ENCODE measurements at places on chromosomes 1 and 21. TPM values are rescaled to one million over a fixed set of nuclear protein-coding genes. Genes with fewer than 3 reads are reported as not detected.

The NCSTN gene
- polyA plus RNA-seq = 40.2 TPM

The S100A16 gene
- 98.6 TPM for polyA plus RNA-seq

The LCE3D gene
- polyA plus RNA-seq = not detected

The SNAP47 gene
- 22.9 TPM for polyA plus RNA-seq

The TACSTD2 gene
- polyA plus RNA-seq = 0.22 TPM

The LINGO4 gene
- polyA plus RNA-seq = 0.51 TPM

The THEMIS2 gene
- 7.3 TPM for polyA plus RNA-seq

The SPRR4 gene
- polyA plus RNA-seq = not detected

The EBNA1BP2 gene
- 121 TPM for polyA plus RNA-seq

The F13B gene
- polyA plus RNA-seq = not detected

DNA sequence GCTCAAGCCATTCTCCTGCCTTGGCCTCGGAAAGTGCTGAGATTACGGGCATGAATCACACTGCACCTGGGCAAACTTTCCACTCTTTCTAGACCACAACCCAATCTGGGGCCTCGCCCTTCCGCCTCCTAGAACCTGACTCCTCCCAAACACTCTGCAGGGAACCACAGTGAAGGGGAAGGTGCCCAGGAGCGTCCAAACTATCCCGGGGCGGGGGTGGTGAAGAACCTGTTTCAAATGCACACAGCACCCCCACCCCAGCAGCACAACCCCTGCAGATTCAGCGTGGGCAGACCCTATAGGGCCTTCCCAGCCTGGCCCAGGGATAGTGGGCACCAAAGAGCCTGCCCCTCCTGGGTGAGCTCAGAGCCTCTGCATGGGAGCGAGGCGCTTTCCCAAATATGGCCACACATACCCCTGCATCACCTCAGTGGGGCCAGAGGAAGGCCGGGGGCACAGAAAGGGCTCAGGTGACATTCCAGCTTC lies 86.9 kb downstream of the STUM start:
- no peak for DNase-seq

DNA sequence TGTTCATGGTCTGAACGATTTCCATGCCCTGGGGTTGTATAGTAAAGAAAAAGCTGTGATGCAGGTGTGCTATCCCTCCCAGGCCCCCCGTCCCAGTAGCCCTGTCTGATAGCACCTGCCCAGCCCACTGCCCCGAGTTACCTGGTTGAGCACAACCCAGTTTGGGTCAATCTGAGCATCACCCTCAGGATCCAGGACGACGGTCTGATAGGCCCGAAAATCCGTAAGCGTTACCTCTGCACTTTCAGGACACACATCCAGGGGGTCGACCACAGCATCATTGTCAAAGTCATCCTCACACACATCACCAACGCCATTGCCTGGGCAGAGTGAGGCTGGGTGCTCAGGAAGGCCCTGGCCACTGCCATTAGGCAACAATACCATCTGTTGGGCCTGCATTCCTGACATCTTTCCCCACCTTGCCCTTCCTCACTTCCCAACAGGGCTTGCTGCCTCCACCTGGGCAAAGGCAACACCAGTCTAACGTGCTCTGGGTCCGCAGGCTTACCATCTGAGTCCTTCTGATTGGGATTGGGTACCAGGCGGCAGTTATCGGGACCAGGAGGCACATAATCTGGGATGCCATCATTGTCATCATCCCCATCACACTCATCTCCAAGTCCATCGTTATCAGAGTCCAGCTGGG lies 9.7 kb downstream of the THBS3 start:
- DNase-seq = no peak

GRCh38 chr1:40926441-40926840 lies 53.1 kb upstream of the CTPS1 start:
- DNase-seq = no peak

- no peak for DNase-seq
Measured at GRCh38 chr1:7595336-7595735, 175.8 kb upstream of the VAMP3 start.

- DNase-seq = no peak
Measured at GRCh38 chr21:35170818-35171217, 121.7 kb upstream of the RUNX1 start.

DNA sequence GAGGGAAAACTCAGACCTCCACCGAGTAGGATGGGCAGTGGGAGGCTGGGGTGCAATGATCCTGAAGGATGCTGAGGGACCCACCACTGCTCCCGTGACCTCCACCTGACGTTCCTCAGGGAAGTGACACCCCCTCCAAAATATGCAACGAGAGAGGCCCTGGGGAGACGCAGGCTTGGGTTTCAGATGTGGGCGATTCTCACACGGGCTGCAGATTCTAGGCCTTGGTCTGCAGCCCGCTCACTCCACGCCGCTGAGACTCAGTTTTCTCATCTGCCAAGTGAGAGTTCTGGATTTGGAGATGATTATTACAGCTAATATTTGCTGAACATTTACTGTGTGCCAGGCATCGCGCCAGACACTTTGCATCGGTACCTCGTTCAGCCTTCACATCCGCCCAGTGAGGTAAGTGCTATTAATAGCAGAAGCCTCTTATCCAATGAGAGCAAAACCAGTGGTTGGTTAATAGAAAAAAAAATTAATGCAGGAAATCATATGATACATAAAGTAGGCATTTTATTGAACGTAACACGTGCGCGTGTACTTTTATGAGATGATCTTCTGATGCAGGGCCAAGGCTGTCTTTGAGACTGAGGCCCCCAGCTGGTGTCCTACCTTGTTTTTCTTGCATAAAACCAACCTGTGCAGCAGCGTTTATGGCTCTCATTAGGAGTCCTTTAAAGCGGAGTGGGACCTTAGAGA lies 102.0 kb upstream of the RUNX3 start:
- DNase-seq = peak; percentile 35

DNA sequence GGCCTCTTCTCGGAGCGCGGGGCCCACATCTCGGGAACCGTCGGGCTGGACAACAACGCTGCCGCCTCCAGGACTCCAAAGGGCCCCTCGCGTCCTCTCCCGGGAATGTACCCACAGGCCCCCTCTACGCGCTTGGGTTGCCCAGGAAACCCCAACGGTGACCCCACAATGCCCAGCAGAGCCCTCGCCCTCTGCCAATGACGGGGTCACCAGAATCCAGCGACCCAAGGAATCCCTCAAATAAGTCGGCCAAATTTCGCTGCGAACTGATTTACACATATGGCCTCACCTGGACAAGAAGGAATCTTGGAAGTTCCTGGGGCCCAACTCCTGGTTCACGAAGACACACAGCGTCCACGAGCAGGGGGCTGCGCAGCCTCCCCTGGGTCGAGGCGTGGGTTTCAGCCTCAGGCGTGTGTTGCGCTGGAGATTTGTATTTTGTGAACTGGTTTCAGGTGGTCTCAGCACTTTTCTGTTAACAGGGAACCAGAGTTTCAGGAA lies 78.1 kb downstream of the DESI2 start:
- no peak for DNase-seq

- no peak for DNase-seq
Measured at GRCh38 chr21:43645136-43645891, 14.0 kb downstream of the HSF2BP start.

DNA sequence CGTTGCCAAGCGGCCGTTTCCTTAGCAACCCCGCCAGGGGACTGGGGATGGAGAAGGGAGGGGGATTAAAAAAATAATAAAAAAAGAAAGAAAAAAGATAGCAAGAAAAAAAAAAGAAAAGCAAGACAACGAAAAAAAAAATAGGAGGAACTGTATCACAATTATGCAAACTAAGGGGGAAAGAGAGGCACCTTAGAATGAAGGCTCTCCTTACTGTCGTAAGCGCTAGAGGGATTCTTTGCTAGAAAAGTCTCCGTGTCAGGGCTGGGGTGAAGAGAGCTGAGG lies 625 bp upstream of the NEGR1 start:
- DNase-seq = no peak

DNA sequence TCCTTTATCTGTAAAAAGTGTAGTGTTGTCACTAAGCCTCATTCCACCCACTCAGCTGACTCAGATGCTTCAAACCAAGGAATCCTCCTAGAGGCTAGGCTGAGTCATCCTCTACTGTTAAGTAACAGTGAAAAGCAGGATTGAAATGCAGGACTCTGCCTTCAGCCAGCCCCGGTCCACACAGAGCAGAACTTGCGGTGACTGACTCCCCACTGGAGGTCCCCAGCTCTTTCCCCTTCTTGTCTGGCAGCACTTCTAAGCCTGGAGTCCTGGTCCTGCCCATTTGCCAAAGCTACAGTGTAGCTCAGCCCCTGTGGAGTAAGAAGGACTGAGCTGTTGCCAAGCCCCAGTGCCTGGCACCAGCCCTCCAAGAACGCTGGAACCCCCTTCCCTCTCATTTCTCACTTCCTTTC lies 1.7 kb downstream of the RAB7B start:
- DNase-seq = no peak

DNA sequence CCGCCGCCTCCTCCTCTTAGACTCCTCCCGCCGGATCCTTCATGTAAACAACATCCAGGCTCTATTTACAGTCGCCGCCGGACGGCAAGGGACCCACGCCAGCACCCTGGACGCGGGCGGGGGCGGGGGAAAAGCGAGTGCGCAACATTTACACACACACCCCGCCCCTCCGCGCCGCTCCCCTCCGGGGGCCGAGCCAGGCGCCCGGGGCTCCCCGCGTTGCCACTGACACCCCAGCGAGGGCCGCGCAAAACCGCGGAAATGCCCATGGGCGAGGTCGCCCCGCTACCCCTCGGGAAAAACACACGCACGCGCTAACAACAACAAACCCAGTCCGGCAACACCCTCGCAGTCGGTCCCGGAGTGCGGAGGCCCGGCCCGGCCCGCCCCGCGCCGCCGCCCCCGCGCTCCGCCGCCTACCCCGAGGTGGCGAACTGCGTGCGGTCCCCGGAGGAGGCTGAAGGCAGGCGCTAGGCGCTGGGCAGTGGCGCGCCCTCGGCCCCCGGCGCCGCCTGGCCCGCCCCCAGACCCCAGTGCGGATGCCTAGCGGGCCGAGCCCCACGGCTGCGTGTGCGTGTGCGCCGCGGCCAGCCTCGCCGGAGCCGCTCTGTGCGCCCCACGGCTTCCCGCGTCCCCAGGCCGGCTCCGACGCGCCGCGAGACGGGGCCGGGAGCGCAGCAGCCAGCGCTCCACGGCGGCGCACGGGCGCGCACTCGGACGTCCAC lies 81.1 kb upstream of the AK4 start:
- peak; percentile 95 for DNase-seq

DNA sequence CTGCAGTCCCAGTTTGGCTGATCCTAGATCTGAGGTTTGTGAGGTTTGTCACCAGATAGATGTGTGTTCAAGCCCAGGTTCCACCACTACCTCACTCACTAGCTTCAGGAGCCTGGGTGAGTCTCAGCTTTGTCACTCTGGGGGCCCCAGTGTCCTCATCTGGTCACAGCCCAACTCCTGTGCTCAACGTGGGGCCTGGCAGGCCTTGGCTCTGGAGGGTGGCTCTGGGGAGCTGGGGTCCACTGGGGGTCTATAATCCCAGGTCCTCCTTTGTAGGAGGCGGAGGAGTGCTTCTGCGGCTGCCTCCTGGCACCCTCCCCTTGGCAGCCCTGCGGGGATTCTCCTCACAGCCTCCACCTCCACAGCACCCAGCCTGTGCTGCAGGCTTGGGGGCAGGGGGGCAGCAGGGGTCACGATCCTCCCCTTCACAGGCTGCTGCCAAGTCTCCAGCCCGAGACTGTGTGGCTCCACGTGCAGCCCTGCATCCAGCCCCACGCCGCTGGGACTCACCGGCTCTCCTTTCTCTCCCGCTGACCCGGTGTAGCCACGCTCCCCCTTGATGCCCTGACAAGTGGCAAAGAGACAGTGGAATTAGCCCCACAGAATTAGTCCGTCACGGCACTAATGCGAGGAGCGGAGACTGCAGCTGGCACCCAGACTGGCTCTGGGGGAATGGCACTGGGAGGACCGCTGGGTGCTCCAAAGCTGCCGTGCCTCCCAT lies 22.5 kb upstream of the PEF1 start:
- no peak for DNase-seq

GRCh38 chr21:33162436-33162951 lies 67.2 kb upstream of the IFNAR2 start:
- no peak for DNase-seq

GRCh38 chr1:70890408-70890807 lies 157.2 kb downstream of the PTGER3 start:
- no peak for DNase-seq

DNA sequence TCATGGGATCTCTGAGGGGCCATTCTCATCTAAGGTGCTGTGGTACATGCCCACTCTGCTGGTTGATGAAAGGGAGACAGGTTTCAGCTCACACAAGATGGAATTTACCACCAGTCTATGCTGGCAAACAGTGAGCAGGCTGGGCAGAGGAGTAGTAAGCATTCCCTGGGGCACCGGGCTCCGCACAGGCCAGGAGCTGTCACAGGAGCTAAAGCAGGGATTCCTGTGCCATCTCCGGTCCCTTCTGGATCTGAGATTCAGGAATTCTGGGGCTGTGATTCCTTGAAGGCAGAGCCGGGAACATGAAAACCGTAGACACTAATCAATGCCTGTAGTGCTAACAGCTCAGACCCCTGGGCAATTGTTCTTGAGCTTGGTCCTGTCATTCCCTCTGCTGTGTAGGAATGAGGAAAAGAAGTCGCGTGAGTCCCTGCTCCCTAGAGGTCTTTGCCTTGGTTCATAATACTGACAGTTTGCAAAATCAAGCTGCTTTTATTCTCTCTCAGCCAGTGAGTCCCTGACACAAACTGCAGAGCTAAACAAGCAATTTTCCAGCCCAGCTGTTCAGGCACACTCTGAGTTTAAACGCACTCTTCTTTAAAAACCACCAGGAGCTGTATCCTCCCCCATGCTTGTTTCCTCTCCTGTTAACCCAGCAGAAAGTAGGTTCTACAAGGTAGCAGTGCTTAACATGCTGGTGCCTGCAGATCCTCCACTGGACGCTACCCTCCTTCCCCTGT lies 52.5 kb downstream of the MDM4 start:
- DNase-seq = no peak

GRCh38 chr1:53833393-53833792 lies 4.7 kb downstream of the NDC1 start:
- no peak for DNase-seq

DNA sequence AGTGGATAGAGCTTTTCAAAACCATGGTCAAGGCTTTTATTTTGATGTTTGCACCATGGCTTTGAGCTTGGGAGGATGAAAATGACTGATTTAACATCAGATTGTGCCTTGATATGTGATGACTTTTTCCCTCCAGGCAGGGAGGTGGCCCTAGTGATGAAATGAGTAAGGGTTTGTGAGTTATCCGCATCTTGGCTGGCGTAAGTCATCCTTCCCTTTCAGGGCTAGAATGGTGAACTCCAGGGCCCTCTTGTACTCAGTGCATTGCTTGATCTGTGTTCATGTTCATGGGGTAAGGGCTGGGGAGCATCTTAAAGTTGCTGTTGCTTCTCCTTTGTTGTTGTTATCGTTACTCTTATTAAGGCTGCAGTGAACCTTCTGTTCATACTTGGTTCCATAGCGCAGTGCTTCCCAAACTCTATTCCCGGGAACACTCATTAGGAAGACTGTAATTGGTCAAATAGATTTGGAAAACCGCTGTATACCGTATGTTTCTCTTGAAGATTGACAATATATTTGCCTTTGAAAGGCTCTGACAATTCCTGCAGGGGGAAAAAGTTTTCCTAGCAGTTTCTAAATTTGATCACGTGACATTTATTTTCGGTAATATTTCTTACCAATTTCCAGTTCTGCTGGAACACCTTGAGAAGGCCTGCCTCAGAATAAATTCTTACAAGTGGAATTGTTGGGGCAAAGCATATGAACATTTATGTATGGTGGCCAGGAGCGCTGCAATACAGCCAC lies 23.1 kb downstream of the GPR137B start:
- DNase-seq = no peak
